ENCODE measurements at places on chromosomes 5 and 9.

GRCh38 chr5:109034306-109034705 is 286.6 kb downstream of the FER start:
- no peak for DNase-seq

- DNase-seq: peak; percentile 53
Measured at GRCh38 chr9:128552744-128553440, 505 bp downstream of the SPTAN1 start.

DNA sequence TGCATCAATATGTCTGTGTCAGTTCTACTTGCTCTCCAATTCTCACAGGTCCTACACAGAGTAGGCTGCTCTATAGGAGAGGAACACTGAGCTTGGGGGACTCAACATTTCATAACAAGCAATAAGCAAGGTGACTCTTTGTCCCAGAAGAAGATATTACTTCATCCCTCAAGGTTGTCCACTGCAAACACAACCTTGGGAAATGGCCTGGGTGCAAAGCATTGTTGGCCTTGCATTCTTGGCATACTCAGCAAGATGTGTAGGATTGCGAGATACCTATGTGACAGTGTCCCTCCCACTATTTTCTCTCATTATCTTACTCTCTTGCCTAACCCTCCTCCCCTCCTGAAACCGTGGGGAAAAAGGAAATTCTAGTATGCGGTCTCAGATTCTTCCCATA is 169.8 kb upstream of the FREM1 start:
- DNase-seq: no peak

DNA sequence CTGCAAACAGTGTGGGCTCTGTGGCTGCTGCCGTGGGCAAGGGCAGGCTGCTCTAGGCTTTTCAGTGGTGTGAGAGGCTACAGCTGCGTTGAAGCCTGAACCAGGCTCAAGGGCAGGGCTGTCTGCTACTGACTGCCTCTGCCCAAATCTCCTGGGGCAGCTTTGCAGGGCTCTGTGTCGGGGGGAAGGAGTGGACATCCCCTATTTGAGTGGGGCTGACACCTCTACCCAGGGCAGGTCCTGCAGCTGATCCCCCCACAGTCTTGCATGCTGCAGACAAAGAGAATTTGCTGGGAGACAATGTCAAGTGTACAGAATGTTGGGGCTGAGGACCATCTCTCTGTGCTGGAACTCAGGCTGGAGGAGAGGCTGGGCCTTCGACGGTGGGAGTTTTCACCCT is 240.2 kb downstream of the PBX3 start:
- no peak for DNase-seq

- no peak for DNase-seq
Measured at GRCh38 chr9:112041536-112042243, 133.4 kb downstream of the SUSD1 start.

DNA sequence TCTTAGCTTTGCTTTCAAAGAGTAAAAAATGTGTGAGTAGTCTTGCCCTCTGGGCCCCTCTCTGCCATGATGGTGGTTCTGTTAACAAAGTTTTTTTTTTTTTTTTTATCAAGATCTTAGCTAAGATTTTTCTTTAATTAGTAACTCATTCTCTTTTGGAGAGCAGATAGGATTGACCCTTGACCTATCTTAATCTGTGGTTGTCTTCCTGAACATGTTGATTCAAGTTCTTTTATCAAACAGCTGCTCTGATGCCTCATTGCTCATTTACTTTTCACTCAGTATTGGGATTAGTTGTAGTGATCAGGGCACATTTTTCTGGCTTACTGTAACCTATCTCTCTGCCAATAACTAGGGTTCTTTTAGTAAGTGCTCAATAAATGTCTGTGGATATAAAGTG is 106.3 kb downstream of the PCSK5 start:
- DNase-seq: peak; percentile 64

GRCh38 chr5:58711965-58712364 is 129.1 kb downstream of the RAB3C start:
- no peak for DNase-seq

DNA sequence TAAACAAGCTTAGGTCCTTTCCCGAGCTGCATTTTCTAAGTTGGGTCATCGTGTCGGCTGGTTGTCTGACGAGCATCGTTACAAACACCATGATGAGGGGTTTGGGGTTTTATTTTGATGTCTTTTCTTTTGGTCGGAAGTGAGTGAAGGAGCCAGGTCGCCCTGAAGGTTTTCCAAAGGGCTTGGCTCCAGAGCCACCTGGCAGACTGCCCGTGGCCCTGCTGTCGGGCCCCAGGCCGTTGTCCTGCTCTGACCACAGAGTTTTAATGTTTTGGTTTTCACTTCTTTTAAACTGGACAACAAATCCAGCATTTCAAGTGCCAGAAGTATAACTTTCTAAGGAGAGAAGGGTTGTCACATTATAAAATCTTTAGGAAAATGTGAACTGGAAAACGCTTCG is 42.3 kb downstream of the TENT4A start:
- no peak for DNase-seq

GRCh38 chr9:133916159-133916541 is 76.0 kb downstream of the VAV2 start:
- DNase-seq: no peak

- DNase-seq: no peak
Measured at GRCh38 chr5:171810227-171810626, 24.6 kb downstream of the SMIM23 start.

GRCh38 chr5:170285181-170285580 is 12.4 kb downstream of the LCP2 start:
- no peak for DNase-seq

- peak; percentile 78 for DNase-seq
Measured at GRCh38 chr9:86867804-86868313, 79.4 kb downstream of the GAS1 start.

GRCh38 chr5:73917433-73917832 is 291.4 kb downstream of the ARHGEF28 start:
- DNase-seq: no peak

GRCh38 chr5:181235689-181236366 is 7.9 kb downstream of the RACK1 start:
- no peak for DNase-seq

- no peak for DNase-seq
Measured at GRCh38 chr5:180332861-180333260, 20.3 kb downstream of the GFPT2 start.

GRCh38 chr5:134554319-134555222 is 29.1 kb downstream of the JADE2 start:
- peak; percentile 40 for DNase-seq

DNA sequence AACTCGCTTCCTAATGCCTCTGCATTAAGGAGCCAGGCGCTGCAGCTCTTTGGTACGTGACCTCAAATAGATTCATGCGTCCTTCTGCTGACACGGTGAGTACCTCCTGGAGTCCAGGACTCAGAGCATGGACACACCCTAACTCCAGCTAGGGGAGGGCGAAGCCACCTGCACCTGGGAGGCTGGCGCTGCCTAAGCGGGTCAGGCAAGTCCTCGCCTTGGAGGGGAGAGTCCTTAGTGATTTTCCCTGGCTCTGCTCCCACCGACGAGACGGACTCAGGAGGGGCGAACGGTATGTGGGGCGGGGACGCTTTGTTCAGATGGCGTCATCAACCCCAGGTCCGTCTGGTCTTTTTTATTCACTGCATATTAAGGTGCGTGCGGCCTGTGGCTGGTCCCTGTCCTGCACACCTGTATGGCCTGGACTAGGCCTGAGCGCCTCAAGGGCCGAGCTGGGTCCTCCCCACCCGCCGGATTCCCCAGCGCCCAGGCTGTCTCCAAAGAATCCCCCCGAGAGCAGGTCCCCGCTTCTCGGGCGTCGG is 50.3 kb downstream of the NSUN2 start:
- DNase-seq: no peak

DNA sequence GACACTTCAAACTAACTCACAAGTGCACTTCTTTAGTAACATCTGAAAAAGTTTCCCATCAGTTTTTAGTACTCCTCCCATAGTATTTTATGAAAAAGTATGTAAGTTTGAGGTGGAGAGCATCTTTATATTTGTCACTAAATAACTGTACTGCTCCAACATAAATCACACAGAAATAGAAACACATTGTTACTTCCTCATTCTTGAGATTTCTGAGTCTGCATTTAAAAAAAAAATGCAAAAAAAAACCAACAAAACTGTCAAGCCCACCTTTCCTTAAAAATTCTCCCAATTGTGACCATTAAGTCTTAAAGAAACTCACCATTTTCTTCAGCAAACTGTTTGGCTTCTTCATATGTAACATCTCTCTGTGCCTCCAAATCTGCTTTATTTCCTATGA is 18.7 kb downstream of the RAB14 start:
- no peak for DNase-seq

GRCh38 chr5:133106761-133107572 is 55.2 kb downstream of the HSPA4 start:
- DNase-seq: no peak

DNA sequence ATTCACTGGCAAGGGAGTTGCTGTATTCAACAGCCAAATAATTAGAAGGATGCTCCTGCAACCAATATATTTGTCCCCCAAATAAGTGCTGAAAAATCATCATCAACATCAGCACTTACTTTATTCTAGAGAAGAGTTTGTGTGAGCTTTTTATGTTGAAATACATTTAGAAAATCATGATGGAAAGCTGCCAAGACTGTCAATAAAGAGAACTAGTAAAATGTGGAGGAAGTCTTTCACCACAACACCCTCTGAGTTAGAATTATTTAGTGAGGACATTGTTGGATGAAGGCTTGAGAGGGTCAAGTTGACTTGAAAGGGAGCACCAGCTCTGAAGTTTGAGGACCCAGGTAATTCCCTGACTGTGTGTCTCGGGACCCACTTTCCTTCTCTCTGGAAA is 100.2 kb upstream of the TBCA start:
- no peak for DNase-seq

DNA sequence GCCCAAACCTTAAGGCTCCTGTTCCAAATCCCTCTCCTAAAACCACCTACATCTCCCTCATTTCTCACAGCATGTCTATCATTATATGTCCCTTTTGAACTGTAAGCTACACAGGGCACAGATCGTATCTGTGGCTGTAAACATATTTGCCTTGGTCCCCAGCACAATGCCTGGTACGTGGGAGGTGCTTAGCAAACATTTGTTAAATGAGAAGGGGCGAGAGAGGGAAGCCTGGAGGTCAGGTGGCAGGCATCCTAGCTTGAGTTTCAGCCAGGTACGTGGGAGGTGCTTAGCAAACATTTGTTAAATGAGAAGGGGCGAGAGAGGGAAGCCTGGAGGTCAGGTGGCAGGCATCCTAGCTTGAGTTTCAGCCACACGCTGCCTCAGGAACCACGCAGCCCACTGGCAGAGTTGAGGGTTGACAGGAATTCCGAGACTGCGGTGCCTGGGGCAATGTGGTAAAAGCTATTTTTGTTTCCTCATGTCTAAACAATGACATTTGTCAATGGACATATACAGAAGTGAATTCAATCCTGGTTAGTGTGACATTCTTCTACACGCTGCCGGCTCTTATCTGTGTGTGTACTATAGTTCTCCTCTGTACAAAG is 113.6 kb downstream of the EFNA5 start:
- no peak for DNase-seq

DNA sequence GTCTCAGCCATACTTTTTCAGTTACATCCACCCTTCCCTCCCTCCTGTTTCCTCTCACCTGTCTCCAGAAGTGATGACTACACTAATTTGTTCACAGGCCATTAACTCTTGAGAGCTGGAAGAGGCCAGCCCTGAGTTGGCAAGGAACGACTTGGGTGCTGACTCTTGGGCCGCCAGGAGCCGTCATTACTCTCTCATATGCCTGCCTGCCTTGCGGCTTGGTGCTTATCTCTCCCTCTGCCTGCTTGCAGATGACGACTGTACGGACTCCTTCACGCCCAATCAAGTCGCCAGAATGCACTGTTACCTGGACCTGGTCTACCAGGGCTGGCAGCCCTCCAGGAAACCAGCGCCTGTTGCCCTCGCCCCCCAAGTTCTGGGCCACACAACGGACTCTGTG is 66.1 kb downstream of the PAPPA start:
- DNase-seq: no peak

DNA sequence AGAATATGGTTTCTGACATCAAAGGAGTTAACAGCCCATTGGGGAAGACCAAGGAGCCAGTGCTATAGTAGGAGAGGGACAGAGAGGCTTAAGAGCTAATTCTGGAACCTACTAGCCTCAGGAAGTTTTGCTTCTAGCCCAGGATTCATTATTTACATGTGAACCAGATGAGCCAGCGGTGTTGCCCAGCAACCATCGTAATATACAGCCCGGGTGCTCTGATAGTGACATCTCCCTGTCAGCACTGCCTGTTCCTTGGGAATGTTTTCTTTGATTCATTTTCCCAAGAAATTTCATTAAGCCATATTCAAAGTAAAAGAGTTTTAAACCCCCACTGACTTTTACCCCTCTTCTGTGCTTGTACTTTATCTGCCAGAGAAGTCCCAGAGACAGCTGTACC is 217.4 kb upstream of the ADAMTSL1 start:
- peak; percentile 3 for DNase-seq

DNA sequence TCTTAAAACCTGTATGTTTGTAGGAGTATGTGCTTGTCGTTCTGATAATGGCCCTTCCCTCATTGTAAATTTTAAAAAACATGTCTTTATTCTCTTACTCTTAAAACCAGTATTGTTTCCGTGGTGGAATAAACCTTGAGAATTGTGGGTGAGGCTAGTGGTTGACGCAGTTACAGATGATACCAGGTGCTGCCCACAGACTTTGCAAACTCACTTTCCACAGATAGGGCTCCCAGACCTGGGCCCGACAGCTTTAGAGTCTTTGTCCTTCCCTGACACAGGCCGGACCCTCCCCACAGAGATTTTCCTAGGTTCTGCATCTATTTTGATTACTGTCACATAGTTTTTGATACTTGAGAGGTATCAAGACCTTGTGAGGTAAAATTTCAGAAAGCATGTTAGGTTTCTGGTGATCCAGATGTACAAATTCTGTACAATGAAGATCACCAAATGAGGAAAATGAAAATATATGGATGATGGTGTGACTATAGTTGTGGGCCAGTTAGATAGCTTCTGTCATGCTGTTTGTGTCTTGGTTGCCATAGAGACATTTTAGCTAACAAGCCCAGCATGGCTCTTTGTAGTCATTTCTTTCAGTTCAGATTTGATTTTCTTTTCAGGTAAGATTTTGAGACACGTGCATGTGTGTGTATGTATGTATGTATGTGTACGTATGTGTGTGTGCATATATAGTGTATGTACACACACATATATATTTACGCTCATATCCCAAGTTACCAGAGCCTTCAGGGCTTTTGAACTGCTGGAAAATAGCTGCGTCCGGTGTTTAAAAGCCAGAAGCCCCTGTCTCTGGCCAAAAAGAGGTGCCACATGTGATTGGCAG is 33.8 kb downstream of the DMRT1 start:
- no peak for DNase-seq

GRCh38 chr5:122774519-122774860 is 390 bp upstream of the SNX2 start:
- no peak for DNase-seq

- no peak for DNase-seq
Measured at GRCh38 chr5:134964359-134965270, 3.1 kb upstream of the CATSPER3 start.

- DNase-seq: no peak
Measured at GRCh38 chr9:130756037-130756436, 62.5 kb downstream of the EXOSC2 start.
